ENCODE measurements at places on chromosomes 7 and 10. TPM values are rescaled to one million over a fixed set of nuclear protein-coding genes. Genes with fewer than 3 reads are reported as not detected.

NOLC1 gene
- total RNA-seq = 48.0 TPM

PRR15 gene
- total RNA-seq = not detected

- DNase-seq = no peak
Measured at GRCh38 chr7:51250512-51250911, 66.1 kb downstream of the COBL start.

CRPPA gene
- 0.81 TPM for total RNA-seq

DNA sequence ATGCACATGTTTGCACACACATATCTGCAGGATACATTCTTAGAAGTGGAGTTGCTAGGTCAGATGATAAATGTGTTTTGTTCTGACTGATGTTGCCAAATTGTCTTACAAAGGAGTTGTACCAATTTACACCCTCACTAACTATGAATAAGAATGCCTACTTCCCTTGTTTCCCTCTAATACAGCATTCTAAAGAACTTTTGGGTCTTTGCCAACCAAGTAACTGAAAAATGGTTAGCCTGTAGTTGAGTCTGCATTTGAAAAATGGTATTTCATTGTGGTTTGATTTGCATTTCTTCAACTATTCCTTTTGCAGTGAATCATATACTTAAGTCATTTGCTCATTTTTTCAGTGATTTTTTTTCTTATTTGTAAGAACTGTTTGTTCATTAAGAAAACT lies 48.4 kb downstream of the TMEM26 start:
- DNase-seq = no peak

SDHAF3 gene
- total RNA-seq = 10.8 TPM

DNA sequence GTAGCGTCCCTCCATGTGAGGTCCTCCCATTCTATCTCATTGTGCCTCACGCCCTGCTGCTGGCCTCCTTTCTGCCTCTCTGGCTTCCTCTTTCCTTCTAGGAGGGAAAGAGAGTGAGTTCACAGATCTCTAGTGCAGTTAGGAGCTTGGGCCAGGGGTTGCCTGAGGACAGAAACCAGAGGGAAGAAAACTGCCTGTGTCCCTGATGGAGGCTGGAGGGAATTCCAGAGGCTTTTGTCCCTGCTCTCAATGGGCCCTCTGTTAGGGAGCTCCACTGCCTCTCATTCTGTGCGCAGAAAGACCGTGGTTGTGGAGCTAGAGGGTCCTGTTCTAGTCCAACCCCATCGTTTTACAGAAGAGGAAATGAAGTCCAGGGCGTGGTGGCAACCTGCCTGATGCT lies 4.6 kb downstream of the MARVELD1 start:
- DNase-seq = no peak

GRCh38 chr10:3538291-3538655 lies 246.7 kb downstream of the KLF6 start:
- no peak for DNase-seq

- no peak for DNase-seq
Measured at GRCh38 chr7:140506788-140507464, 27.6 kb upstream of the MKRN1 start.

- no peak for DNase-seq
Measured at GRCh38 chr10:50438049-50438936, 185.5 kb downstream of the SGMS1 start.

DNA sequence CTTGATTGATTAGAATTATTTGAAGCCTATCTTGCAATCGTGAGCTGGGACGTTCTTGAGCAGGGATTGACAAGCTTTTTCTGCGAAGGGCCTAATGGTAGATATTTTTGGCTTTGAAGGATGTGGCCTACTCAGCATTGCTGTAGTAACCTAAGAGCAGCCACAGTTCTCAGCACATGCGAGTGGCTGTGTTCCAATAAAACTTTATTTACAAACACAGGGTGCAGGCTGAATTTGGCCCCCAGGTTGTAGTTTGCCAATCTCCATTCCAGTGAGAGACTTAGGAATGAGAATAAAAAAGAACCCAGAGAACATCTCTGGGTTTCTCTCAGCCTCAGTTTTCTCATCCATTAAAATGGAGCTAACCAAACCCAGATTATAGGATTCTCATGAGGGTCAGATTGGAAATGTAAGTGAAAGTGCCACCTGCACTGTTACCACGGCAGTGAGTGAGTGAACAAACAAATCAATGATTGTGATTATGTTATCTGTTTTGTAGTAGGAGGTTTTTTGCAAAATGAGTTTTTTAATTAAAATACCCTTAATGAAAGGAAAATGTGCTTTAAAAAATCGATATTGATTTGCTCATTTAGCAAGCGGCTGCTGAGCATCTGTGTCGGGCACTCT lies 664.0 kb downstream of the SDK1 start:
- DNase-seq = no peak

DNA sequence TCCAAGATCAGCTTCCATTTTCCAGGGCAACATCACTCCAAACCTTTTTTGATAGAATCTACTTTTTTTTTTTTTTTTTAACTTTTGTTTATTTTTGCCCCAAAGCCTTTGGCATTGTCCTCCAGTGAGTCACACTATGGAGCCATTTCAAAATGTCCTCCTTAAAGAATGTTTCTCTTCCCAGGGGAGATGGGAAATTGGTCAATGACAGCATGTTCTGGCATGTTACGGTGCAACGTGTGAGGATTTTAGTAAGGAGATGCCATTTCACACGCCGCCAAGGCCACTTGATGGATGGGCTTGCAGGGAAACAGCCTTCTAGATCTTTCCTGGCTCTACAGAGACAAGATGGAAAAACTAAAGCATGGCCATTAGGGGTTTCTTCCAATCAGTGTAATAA lies 30.7 kb upstream of the TRIL start:
- DNase-seq = no peak

DPY19L1 gene
- total RNA-seq = 12.2 TPM

CRHR2 gene
- not detected for total RNA-seq

- no peak for DNase-seq
Measured at GRCh38 chr7:47358944-47359588, 222.8 kb downstream of the TNS3 start.

GRCh38 chr7:99320371-99320770 lies 5.3 kb upstream of the ARPC1A start:
- no peak for DNase-seq

GRCh38 chr10:52818019-52818418 lies 45.4 kb upstream of the MBL2 start:
- DNase-seq = no peak

- no peak for DNase-seq
Measured at GRCh38 chr7:26151096-26151495, 902 bp upstream of the NFE2L3 start.

- DNase-seq = no peak
Measured at GRCh38 chr10:67936416-67936815, 52.0 kb downstream of the SIRT1 start.

FGFR2 gene
- total RNA-seq = 0.31 TPM

- DNase-seq = no peak
Measured at GRCh38 chr10:109115179-109115578, 808.1 kb downstream of the XPNPEP1 start.

DNA sequence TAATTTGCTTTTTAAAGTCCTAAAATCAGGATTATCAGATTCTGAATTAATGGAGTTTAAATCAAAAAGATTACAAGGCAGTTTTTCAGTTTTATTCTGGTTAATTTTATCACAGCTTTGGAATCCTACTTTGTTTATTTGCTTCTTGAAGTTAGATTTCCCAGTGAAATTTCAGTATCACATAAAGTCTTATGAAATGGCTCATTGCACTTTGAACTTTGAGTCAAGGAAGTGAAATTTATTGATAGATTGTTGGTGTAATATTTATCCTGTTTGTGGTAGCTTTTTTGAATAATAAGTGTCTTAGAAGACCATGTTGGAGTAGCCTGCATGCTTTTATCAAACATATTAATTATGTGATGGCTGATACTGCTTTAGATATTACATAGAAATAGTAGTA lies 92.6 kb downstream of the PTEN start:
- no peak for DNase-seq

GPR146 gene
- 17.9 TPM for total RNA-seq

- DNase-seq = no peak
Measured at GRCh38 chr7:2037301-2037807, 195.4 kb downstream of the MAD1L1 start.

- DNase-seq = no peak
Measured at GRCh38 chr7:65317372-65317771, 56.3 kb upstream of the ZNF92 start.

- no peak for DNase-seq
Measured at GRCh38 chr10:44182909-44183308, 202.0 kb downstream of the CXCL12 start.

- DNase-seq = no peak
Measured at GRCh38 chr7:127628445-127628844, 10.5 kb upstream of the PAX4 start.

GRCh38 chr10:119640875-119641526 lies 10.2 kb upstream of the BAG3 start:
- no peak for DNase-seq

Data from T-helper 17 cell (primary cell).